NAMALWA (cell line): ENCODE measurements at places on chromosomes 12 and 14.

- no peak for DNase-seq
These were observed 76.9 kb downstream of the PPHLN1 start for GRCh38 chr12:42402821-42403411.

- DNase-seq, result peak; percentile 65
These were observed 113.5 kb upstream of the VASH1 start for GRCh38 chr14:76647697-76648298.

DNA sequence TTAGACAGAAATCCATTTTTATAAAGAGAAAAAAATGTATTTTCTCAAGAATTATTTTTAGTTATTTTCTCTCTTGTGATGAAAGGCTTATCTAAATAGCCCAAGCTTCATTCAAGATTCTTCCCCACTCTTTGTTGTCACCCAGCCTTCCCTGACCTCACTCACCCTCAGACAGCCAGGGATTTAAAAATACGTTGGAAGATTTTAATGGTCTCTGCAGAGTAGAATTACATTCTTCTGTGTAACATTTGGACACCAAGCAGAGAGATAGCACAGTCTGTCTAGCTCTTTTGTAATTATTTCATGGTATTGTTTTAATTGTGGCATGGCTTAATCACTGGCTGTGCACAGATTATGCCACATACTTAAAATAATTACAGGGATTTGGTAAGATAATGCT lies 130.3 kb downstream of the IGF1 start:
- DNase-seq, result no peak

DNA sequence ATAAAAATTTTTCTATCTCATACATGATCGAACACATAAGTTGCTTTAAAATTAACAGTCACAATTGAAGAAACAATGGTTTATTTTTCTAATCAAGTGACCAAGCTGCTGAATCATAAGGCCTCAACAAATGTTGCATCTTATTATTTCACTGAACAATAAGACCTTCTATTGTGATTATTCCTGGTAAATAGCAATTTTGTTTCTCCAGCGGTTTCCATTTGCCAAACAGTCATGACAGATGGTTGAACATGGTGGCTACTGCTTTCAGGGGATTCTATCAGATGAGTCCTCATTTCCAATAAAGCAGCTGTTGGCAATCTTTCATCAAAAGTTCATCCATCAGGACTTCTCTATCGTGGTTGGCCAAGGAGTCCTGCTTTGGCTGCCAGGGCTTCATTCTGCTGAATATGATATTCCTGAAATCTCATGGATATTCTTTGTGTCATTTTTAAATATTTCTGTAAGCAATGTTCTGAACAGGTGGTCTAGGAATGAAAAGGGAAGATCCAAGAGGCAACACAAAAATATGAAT lies 13.0 kb downstream of the TOMM20L start:
- no peak for DNase-seq

GRCh38 chr12:64010069-64010686 lies 165.7 kb downstream of the SRGAP1 start:
- no peak for DNase-seq
